ENCODE measurements at places on chromosomes 2 and 18.

GRCh38 chr2:43262951-43263350 is 36.5 kb upstream of the ZFP36L2 start:
- no peak for DNase-seq

DNA sequence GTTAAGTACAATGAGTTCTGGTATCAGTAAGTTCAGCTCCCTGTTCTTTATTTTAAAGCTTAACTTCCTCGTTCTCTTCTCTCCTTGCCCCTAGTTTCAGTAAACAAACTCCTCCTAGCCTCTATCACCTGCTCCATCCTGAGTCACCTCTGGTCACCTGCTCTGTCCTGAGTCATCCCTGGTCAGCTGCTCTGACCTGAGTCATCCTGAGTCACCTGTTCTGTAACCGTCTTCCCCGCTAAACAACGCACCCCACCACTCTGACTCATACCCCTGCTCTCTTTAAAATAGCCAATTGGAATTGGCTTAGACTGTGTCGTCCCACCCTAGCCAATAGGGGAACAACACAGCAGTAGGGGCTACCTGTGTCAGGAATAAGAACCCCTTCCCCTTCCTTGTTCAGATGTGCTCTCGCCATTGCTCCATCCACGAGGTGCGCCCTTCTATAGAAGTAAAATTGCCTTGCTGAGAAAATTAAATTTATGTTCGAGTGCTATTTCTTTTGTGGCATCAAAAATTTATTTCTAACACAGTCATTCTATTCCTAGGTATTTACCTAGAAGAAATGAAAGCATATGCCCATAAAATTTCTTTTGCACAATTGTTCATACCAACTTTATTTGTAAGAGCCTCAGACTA is 24.9 kb upstream of the RMND5A start:
- DNase-seq, result no peak

GRCh38 chr18:10442551-10442971 is 11.9 kb upstream of the APCDD1 start:
- no peak for DNase-seq

- peak; percentile 20 for DNase-seq
Measured at GRCh38 chr2:232292395-232293154, 86.0 kb upstream of the ALPP start.

- no peak for DNase-seq
Measured at GRCh38 chr2:232438091-232438490, 17.9 kb upstream of the ALPI start.

DNA sequence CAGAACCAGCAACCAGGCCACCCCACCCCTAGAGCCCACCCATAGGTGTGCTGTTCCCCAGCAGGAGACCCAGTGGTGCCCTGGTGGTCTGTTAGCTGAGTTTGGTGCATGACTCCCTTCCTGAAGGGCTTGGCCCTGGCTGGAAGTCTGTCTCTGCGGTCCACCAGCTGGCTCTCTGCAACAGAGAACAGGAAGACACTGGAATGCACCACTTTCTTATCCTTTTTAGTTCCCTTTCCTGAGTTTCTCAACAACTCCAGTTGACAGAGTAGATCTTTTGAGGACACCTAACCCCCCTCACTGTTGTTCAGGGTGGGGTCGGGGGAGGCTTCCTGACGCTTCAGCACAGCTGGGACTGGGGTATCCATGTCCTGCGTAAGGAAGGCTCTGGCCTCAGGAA is 11.9 kb upstream of the RPL37A start:
- DNase-seq, result no peak
